ENCODE measurements at places on chromosomes 13 and 19. TPM values are rescaled to one million over a fixed set of nuclear protein-coding genes. Genes with fewer than 3 reads are reported as not detected.

GRCh38 chr19:16889883-16890460, 1.2 kb downstream of the F2RL3 start:
- peaks cover 15% of the 10 kb centered on the region for H3K27me3 ChIP-seq
- no peaks in the 10 kb centered on the region for H3K36me3 ChIP-seq
- H3K4me3 ChIP-seq: no peak overlapping the region
- no peak overlapping the region for H3K27ac ChIP-seq
- peaks cover 22% of the 10 kb centered on the region for H3K4me1 ChIP-seq

DNA sequence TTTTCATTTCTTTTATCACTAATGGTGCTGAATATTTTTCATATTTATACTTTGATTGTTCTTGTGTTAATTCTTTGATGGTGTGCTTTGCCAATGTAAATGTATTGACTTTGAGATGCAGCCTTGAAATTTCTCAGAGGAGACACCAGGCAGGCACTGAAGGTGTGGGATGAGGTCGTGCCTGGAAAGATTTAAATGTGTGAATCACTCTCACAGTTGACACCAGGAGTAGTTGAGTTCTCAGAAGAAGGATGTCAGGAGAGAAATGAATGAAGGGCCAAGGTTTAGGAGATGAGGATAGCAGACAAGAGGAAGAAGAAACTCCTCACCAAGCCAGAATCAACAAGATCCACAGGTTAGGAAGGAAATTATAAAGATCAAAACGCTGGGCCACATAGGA, 10.1 kb upstream of the KL start:
- DNase-seq: no peak
- H3K36me3 ChIP-seq: peaks cover 12% of the 10 kb centered on the region
- no peak overlapping the region for H3K27ac ChIP-seq
- peaks cover 4% of the 10 kb centered on the region for H3K4me1 ChIP-seq
- H3K4me3 ChIP-seq: no peak overlapping the region
- peaks cover 41% of the 10 kb centered on the region for H3K27me3 ChIP-seq

CARS2 gene
- total RNA-seq: 84.8 TPM

DNA sequence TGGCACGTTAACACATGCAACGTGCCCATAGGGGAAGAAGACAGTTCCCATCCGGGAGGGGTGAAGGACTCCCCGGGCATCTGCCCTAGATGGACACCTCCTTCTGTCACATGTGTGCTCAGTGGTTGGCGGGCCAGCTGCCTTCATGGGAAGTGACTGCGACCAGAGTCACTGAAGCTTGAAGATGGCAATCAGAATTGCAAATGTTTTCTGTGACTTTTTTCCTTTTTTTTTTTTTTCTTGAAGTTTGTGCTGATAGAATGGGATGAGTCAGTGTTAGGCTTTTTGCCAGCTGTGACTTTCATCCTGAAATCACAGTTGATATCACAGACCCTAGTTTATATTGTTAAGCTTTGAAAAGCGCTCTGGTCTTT, 109.2 kb upstream of the MCF2L start:
- H3K27ac ChIP-seq: no peak overlapping the region
- H3K4me3 ChIP-seq: no peak overlapping the region
- H3K36me3 ChIP-seq: peaks cover 15% of the 10 kb centered on the region
- no peaks in the 10 kb centered on the region for H3K27me3 ChIP-seq
- no peaks in the 10 kb centered on the region for H3K4me1 ChIP-seq

ACP7 gene
- total RNA-seq: not detected

Measured in activated naive CD8-positive, alpha-beta T cell treated with anti-CD3 and anti-CD28 coated beads, Interleukin-2, amount 10 ng/mL, durations not matched to agents 7 days and 5 days (primary cell).